ENCODE measurements at places on chromosomes 16 and 17.

- no peak for DNase-seq
- no peaks in the 10 kb centered on the region for H3K4me1 ChIP-seq
- no peak overlapping the region for H3K27ac ChIP-seq
- H3K27me3 ChIP-seq: peaks cover 14% of the 10 kb centered on the region
- H3K4me3 ChIP-seq: no peak overlapping the region
These were observed 21.0 kb upstream of the G6PC1 start for GRCh38 chr17:42879596-42879985.

GRCh38 chr16:47956916-47957315 is 198.9 kb downstream of the ABCC12 start:
- H3K4me3 ChIP-seq: no peak overlapping the region
- H3K27ac ChIP-seq: no peak overlapping the region
- H3K4me1 ChIP-seq: no peaks in the 10 kb centered on the region
- H3K36me3 ChIP-seq: no peaks in the 10 kb centered on the region
- DNase-seq: no peak
- no peaks in the 10 kb centered on the region for H3K27me3 ChIP-seq

DNA sequence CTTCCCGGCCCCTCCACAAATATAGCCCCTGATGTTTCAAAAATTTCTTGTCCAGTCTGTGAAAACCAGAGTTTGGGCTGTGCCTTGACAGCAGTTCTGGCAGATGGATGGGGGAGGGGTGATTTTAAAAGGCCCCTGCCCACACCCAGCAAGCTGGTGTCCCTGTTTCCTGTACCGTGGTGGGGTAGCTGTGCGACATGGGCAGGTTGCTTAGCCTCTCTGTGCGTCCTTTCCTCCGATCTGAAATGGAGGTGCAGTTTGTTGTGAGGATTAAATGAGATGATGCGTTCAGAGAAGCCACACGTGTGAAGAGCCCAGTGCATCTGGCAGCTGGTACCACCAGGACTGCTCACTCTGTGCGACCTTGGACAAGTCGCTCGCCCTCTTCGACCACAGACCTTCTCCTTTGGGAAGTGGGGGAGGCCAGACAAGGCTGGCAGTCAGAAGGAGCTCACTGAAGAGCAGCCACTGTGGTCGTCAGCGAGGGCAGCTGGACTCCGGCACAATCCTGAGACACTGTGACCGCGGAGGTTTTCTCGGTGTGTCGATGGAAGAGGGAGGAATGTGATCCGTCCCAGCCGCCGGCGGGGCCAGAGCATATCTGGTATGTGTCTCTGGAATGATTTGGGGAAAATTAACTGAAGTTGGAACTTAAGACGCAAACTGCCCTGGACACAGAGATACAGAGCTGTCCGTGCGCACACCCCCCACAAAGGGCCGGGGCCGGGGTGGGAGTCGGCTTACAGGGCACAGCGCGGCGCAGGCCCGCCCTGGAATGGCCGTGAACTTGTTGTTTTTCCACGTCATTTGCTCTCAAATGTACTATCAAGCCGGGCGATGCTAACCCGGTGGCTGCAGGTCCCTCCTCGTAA is 721 bp upstream of the WFIKKN2 start:
- H3K4me1 ChIP-seq: no peaks in the 10 kb centered on the region
- no peak for DNase-seq
- peaks cover 6% of the 10 kb centered on the region for H3K27me3 ChIP-seq
- no peak overlapping the region for H3K4me3 ChIP-seq
- no peak overlapping the region for H3K27ac ChIP-seq
- H3K36me3 ChIP-seq: no peaks in the 10 kb centered on the region

DNA sequence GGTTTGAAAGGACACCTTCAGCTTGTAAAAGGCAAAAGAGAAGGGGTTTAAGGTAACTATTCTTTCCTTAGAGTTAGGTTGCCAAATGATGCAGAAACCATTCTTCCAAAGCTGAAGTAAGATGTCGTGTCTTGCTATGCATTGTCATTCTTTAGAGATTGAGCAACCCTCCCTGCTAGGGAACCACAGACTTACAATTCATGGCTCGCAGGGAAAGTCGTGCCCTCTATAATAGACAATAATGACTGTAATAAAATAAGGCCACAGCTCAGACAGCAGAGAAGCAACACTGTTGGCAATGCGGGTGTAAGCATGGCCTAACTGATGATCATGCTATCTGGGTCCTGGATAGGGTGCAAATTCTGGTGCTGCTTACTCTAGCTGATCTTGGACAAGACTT is 129.6 kb upstream of the CDH13 start:
- no peak overlapping the region for H3K27ac ChIP-seq
- no peaks in the 10 kb centered on the region for H3K36me3 ChIP-seq
- DNase-seq: no peak
- H3K4me1 ChIP-seq: no peaks in the 10 kb centered on the region
- H3K4me3 ChIP-seq: no peak overlapping the region
- H3K27me3 ChIP-seq: peaks cover 3% of the 10 kb centered on the region

DNA sequence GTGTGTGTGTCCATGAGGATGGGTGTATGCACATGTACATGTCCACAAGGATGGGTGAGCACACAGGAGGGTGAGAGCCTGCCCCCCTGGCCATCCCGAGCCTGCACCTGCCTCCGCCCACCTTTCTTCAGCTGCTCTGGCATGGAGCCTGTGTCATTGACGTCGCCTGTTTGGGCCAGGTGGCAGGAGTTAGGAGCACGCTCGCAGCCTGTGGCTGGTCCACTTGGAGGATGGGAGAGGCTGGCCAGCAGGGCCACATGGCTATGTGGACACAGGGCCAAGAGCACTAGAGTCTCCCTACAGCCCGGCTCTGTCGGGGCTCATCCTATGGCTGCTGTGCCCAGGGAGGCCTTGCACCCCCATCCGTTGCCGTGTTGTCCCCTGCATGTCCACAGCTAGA is 21.4 kb downstream of the BAHCC1 start:
- H3K4me3 ChIP-seq: no peak overlapping the region
- H3K27ac ChIP-seq: no peak overlapping the region
- no peak for DNase-seq

- no peak for DNase-seq
- peaks cover 75% of the 10 kb centered on the region for H3K4me1 ChIP-seq
- H3K4me3 ChIP-seq: no peak overlapping the region
- peak overlapping the region; percentile 69 for H3K27ac ChIP-seq
- H3K27me3 ChIP-seq: no peaks in the 10 kb centered on the region
These were observed 17.2 kb downstream of the SLC7A6 start for GRCh38 chr16:68281368-68282063.

- H3K27me3 ChIP-seq: peaks cover 3% of the 10 kb centered on the region
- DNase-seq: no peak
- peaks cover 8% of the 10 kb centered on the region for H3K36me3 ChIP-seq
- no peak overlapping the region for H3K27ac ChIP-seq
These were observed 16.2 kb upstream of the NAGLU start for GRCh38 chr17:42519546-42520491.

- DNase-seq: no peak
- H3K36me3 ChIP-seq: no peaks in the 10 kb centered on the region
- H3K27ac ChIP-seq: no peak overlapping the region
- no peaks in the 10 kb centered on the region for H3K27me3 ChIP-seq
These were observed 82.8 kb downstream of the TNFRSF13B start for GRCh38 chr17:16889088-16889465.

DNA sequence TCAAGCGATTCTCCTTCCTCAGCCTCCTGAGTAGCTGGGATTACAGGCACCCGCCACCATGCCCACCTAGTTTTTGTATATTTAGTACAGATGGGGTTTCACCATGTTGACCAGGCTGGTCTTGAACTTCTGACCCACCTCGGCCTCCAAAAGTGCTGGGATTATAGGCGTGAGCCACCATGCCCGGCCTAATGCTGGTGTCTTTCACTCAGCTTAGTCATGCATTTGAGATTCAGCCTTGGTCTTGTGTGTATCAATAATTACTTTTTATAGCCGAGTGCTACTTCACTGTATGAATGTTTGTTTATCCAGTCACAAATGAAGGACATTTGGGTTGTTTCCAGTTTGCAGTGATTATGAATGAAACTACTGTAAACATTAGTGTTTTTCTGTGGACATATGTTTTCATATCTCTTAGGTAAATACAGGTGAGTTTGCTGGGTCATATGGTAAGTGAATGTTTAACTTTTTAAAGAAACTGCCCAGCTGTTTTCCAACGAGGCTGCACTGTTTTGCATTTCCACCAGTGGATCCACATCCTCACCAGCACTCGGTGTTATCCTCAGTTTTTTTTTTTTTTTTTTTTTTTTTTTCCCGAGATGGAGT is 11.0 kb upstream of the PLCG2 start:
- no peak overlapping the region for H3K4me3 ChIP-seq

GRCh38 chr17:48624118-48624517 is 2.0 kb downstream of the HOXB9 start:
- H3K4me3 ChIP-seq: peak overlapping the region; percentile 36
- peaks cover 11% of the 10 kb centered on the region for H3K4me1 ChIP-seq
- H3K27ac ChIP-seq: no peak overlapping the region
- DNase-seq: no peak
- peaks cover 81% of the 10 kb centered on the region for H3K27me3 ChIP-seq

DNA sequence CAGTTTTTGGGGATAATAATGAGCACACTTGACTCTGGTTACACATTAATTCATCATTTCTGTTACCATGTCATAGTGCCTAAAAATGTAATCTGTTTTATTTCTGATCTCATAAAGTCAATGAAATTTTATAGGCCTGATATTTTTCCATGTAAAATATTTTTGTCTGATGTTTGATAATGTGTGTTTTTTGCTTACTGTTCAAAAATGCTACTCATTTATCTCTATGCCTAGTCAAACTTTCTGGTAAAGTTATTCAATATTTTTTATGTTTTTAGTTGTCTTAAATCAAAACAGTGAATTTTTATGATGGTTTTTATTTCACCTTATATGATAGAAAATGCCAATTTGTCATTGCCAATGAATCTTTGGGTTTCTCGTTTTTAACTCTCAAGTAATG is 147.0 kb downstream of the AHSP start:
- H3K27me3 ChIP-seq: peaks cover 7% of the 10 kb centered on the region
- no peak overlapping the region for H3K27ac ChIP-seq
- no peak for DNase-seq
- no peaks in the 10 kb centered on the region for H3K36me3 ChIP-seq
- H3K4me3 ChIP-seq: no peak overlapping the region

GRCh38 chr16:81841722-81842121 is 62.6 kb downstream of the PLCG2 start:
- H3K36me3 ChIP-seq: no peaks in the 10 kb centered on the region
- H3K27me3 ChIP-seq: no peaks in the 10 kb centered on the region
- H3K4me1 ChIP-seq: peaks cover 35% of the 10 kb centered on the region
- no peak overlapping the region for H3K4me3 ChIP-seq
- H3K27ac ChIP-seq: no peak overlapping the region

GRCh38 chr17:49146620-49147306 is 14.2 kb downstream of the B4GALNT2 start:
- H3K36me3 ChIP-seq: no peaks in the 10 kb centered on the region
- no peak overlapping the region for H3K27ac ChIP-seq
- peaks cover 25% of the 10 kb centered on the region for H3K27me3 ChIP-seq
- DNase-seq: no peak
- no peaks in the 10 kb centered on the region for H3K4me1 ChIP-seq

GRCh38 chr16:9908613-9909012 is 273.6 kb downstream of the GRIN2A start:
- H3K4me1 ChIP-seq: no peaks in the 10 kb centered on the region

DNA sequence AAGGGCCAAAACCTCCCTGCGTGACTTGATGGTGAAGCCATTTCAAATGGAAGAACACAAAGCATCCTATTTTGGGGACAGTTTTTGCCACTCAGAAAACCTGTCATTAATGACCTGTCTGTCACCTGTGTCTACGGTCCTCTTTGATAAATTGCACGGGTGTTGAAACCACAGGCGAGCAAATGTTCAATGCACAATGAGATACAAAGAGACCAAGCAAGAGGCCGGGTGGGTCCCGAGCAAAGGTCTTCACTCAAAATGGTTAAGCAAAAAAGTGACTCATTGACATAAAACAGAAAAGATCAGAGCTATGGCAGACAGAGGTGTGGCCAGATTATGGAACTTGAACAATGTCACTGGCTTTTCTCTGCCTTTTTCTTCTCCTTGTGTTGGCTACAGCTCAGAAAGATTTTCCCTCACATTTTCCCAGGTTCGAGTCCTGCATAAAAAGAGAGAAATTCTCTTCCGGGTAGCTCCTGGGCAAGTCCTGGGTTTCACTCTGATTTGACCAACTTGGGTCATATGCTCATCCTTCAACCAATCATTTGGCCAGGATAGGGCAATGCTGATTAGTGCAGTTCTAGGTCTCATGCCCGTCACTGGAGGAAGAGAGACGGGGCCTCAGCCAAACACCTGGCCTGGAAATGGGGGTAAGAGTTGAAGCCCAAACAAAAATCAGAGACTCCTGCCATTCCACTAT is 92.2 kb downstream of the CMC2 start:
- H3K27me3 ChIP-seq: peaks cover 4% of the 10 kb centered on the region
- no peaks in the 10 kb centered on the region for H3K4me1 ChIP-seq
- DNase-seq: no peak
- H3K4me3 ChIP-seq: no peak overlapping the region

GRCh38 chr17:17057057-17057551 is 14.8 kb downstream of the MPRIP start:
- H3K27me3 ChIP-seq: no peaks in the 10 kb centered on the region
- no peak overlapping the region for H3K27ac ChIP-seq
- H3K36me3 ChIP-seq: peaks cover 2% of the 10 kb centered on the region
- no peak for DNase-seq
- no peak overlapping the region for H3K4me3 ChIP-seq
- peaks cover 25% of the 10 kb centered on the region for H3K4me1 ChIP-seq

- no peak overlapping the region for H3K27ac ChIP-seq
- H3K4me1 ChIP-seq: peaks cover 3% of the 10 kb centered on the region
- no peaks in the 10 kb centered on the region for H3K36me3 ChIP-seq
- no peak for DNase-seq
- H3K4me3 ChIP-seq: peak overlapping the region; percentile 23
These were observed 251.4 kb upstream of the RPL38 start for GRCh38 chr17:73952082-73952479.

DNA sequence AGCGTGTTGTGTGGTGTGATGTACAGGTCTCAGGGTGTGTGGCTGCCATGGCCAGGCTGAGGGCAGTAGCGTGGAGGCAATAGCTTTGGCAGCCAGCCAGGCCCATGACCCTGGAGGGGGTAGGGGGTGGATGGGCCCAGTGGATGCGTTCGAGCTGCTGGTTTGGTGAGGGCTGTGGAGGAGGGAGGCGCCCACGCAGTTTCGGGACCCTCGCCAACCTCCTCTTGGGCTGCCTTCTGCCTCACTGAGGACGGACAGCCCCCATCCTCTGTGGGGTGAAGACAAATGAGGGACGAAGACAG is 238.6 kb upstream of the GSE1 start:
- H3K4me3 ChIP-seq: no peak overlapping the region
- H3K27ac ChIP-seq: no peak overlapping the region
- peaks cover 9% of the 10 kb centered on the region for H3K4me1 ChIP-seq
- DNase-seq: no peak
